ENCODE measurements at places on chromosomes 13 and 19. TPM values are rescaled to one million over a fixed set of nuclear protein-coding genes. Genes with fewer than 3 reads are reported as not detected.

- H3K4me3 ChIP-seq: no peak overlapping the region
- peaks cover 1% of the 10 kb centered on the region for H3K4me1 ChIP-seq
- DNase-seq: no peak
- H3K27ac ChIP-seq: no peak overlapping the region
- H3K27me3 ChIP-seq: peaks cover 6% of the 10 kb centered on the region
Measured at GRCh38 chr13:49828453-49828852, 36.0 kb upstream of the KPNA3 start.

- DNase-seq: peak; percentile 69
- H3K4me1 ChIP-seq: peaks cover 25% of the 10 kb centered on the region
- no peaks in the 10 kb centered on the region for H3K27me3 ChIP-seq
- peak overlapping the region; percentile 75 for H3K4me3 ChIP-seq
Measured at GRCh38 chr19:14149509-14149994, 13.2 kb upstream of the ASF1B start.

DNA sequence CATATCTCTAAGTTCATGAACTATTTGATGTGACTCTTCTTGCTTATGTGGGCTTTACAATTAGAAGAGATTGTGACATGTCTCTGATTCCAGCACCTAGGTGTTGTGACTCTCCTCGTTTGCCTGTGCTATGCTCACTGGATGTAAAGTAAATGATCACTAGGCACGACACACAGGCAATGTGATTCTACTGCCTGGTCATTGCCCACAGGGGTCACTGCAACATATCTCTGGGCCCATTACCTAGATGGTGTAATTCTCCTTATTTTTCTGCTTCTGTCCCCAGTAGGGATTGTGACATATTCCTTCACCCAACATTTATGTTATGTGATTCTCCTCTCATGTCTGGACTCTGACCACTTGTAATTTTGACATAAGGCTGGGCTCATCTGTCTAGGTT is 65.8 kb upstream of the ZNF91 start:
- no peak overlapping the region for H3K27ac ChIP-seq
- no peaks in the 10 kb centered on the region for H3K36me3 ChIP-seq
- H3K4me1 ChIP-seq: no peaks in the 10 kb centered on the region
- no peaks in the 10 kb centered on the region for H3K27me3 ChIP-seq
- DNase-seq: no peak

DNA sequence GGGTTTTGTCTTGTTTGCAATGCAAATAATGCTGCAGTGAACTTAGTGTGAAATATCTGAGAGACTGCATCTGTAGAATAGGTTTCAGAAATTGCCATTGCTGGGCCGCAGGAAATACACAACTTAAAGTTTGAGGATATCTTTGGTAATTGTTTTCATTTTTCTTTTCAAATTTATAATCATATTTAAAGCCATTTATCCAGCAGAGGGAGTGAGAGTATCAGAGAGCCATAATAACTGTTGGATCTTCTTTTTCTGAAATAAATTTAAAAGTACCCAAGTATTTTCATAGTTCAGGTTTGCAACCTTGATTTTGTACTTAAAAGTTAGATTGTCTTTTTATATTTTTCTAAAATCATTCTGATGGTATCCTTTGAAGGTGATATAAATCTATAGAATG is 99.4 kb downstream of the ZMYM2 start:
- H3K36me3 ChIP-seq: peaks cover 22% of the 10 kb centered on the region
- DNase-seq: no peak
- no peak overlapping the region for H3K27ac ChIP-seq
- H3K4me3 ChIP-seq: no peak overlapping the region
- no peaks in the 10 kb centered on the region for H3K27me3 ChIP-seq

GRCh38 chr13:30892966-30893365 is 13.1 kb upstream of the MEDAG start:
- no peak overlapping the region for H3K27ac ChIP-seq
- H3K4me1 ChIP-seq: no peaks in the 10 kb centered on the region
- no peaks in the 10 kb centered on the region for H3K36me3 ChIP-seq
- peaks cover 28% of the 10 kb centered on the region for H3K27me3 ChIP-seq
- DNase-seq: no peak
- H3K4me3 ChIP-seq: no peak overlapping the region

DNA sequence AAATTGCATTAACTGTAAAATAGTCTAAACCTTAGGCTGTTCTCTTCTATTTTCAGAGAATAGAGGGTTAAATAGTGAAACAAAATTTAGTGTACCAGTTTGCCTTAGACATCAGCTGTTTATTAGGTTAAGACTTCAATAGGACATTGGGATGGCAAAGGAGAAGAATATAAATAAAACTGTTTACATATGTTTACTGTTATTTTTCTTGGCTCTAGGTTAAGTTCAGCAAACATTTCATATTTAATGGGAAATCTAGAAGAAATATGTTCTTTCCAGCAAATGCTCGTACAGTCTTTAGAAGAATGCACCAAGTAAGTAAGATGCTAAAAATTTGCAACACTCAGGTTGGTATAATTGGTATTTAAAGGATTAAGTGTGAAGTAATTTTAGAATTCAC is 76.5 kb upstream of the TEX29 start:
- no peaks in the 10 kb centered on the region for H3K27me3 ChIP-seq
- no peak overlapping the region for H3K27ac ChIP-seq
- no peak for DNase-seq

DNA sequence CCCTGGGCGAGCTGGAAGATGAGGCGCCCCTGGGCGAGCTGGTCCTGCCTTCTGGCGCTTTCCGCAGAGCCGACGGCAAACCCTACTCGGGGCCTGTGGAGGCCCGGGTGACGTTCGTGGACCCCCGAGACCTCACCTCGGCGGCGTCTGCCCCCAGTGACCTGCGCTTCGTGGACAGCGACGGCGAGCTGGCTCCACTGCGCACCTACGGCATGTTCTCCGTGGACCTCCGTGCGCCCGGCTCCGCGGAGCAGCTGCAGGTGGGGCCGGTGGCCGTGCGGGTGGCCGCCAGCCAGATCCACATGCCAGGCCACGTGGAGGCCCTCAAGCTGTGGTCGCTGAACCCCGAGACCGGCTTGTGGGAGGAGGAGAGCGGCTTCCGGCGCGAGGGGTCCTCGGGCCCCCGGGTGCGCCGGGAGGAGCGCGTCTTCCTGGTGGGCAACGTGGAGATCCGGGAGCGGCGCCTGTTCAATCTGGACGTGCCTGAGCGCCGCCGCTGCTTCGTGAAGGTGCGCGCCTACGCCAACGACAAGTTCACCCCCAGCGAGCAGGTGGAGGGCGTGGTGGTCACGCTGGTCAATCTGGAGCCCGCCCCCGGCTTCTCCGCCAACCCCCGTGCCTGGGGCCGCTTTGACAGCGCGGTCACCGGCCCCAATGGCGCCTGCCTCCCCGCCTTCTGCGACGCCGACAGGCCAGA is 6.3 kb downstream of the CILP2 start:
- H3K27ac ChIP-seq: no peak overlapping the region
- H3K4me1 ChIP-seq: peaks cover 13% of the 10 kb centered on the region
- peaks cover 3% of the 10 kb centered on the region for H3K27me3 ChIP-seq
- H3K36me3 ChIP-seq: no peaks in the 10 kb centered on the region
- peak; percentile 29 for DNase-seq
- no peak overlapping the region for H3K4me3 ChIP-seq

GRCh38 chr13:79806821-79807220 is 325.9 kb downstream of the NDFIP2 start:
- H3K27ac ChIP-seq: no peak overlapping the region
- peaks cover 1% of the 10 kb centered on the region for H3K36me3 ChIP-seq
- H3K4me3 ChIP-seq: no peak overlapping the region
- H3K27me3 ChIP-seq: no peaks in the 10 kb centered on the region
- H3K4me1 ChIP-seq: no peaks in the 10 kb centered on the region

DNA sequence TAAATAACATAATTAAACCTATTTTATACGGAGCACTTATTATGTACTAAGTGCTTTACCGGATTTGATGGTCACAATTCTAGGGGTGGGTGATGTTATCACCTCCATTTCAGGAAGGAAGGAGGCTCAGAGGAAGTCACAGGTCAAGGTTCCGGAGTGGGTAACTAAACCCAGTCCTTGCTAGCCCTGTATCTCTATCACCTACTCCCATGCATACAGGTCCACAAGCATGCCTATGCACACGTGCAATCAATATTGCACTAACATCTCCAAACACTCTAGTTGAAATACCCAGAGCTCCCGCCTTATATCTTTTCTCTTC is 17.8 kb upstream of the FOSB start:
- peaks cover 21% of the 10 kb centered on the region for H3K27me3 ChIP-seq
- H3K27ac ChIP-seq: peak overlapping the region; percentile 97
- DNase-seq: no peak

- no peaks in the 10 kb centered on the region for H3K36me3 ChIP-seq
- no peaks in the 10 kb centered on the region for H3K4me1 ChIP-seq
- H3K27ac ChIP-seq: no peak overlapping the region
Measured at GRCh38 chr19:41649827-41650226, 23.0 kb upstream of the CEACAM4 start.

- H3K4me1 ChIP-seq: no peaks in the 10 kb centered on the region
- DNase-seq: no peak
- peaks cover 1% of the 10 kb centered on the region for H3K27me3 ChIP-seq
- H3K27ac ChIP-seq: no peak overlapping the region
- no peaks in the 10 kb centered on the region for H3K36me3 ChIP-seq
Measured at GRCh38 chr13:107210723-107211030, 642.7 kb upstream of the ARGLU1 start.

GRCh38 chr13:106986033-106986484 is 418.1 kb upstream of the ARGLU1 start:
- no peak overlapping the region for H3K4me3 ChIP-seq
- H3K36me3 ChIP-seq: no peaks in the 10 kb centered on the region
- no peaks in the 10 kb centered on the region for H3K27me3 ChIP-seq
- H3K4me1 ChIP-seq: no peaks in the 10 kb centered on the region

GRCh38 chr13:79990048-79990447 is 350.9 kb downstream of the SPRY2 start:
- H3K4me1 ChIP-seq: no peaks in the 10 kb centered on the region
- no peak overlapping the region for H3K27ac ChIP-seq
- no peaks in the 10 kb centered on the region for H3K36me3 ChIP-seq
- no peak for DNase-seq

GRCh38 chr19:44746616-44746945 is 1.9 kb upstream of the BCL3 start:
- H3K36me3 ChIP-seq: peaks cover 14% of the 10 kb centered on the region
- H3K27me3 ChIP-seq: peaks cover 6% of the 10 kb centered on the region
- peak overlapping the region; percentile 59 for H3K27ac ChIP-seq
- H3K4me3 ChIP-seq: peak overlapping the region; percentile 25
- H3K4me1 ChIP-seq: peaks cover 34% of the 10 kb centered on the region

GRCh38 chr13:20826843-20827560 is 53.2 kb upstream of the EEF1AKMT1 start:
- no peaks in the 10 kb centered on the region for H3K27me3 ChIP-seq
- peaks cover 5% of the 10 kb centered on the region for H3K36me3 ChIP-seq
- no peak overlapping the region for H3K27ac ChIP-seq
- H3K4me3 ChIP-seq: no peak overlapping the region
- DNase-seq: no peak

DNA sequence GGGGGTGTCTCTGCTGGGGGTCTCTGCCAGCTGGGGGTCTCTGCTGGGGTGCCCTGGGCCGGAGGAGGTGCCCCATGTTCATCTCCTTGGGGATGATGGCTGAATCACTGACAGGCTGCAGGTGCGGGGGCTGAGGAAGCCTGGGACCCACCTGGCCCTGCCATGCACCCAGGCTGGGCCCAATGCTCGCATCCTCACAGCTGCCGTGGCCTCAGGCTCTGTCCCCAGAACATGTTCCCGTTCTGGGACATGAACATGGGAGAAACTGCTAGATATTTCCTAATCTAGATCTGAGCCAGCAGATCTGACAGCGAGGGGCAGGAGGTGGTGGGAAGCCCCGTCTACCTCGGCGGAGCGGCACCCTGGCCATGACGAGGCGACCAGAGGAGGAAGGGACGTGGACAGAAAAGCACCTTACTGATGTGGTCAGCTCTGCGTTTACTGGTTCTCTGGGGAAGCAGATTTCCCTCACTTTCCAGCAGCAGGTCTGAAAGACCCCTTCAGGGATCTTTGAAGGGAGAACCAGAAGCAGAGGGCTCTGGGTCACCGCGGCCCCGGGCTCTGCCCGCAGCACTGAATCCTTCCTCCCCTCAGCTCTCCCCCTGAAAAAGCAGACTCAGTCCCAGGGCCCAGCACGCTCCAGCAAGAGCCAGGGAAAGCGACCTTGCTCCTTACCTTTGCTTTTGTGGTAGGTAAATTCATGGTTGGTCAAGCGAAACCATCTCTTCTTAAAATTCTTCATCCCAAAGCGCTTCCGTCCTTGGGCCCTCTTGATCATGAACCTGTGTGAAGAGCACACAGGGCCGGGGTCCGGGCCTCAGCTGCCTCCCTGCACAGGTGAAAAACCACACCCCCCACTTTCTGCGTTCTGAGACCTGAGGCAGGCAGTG is 26.5 kb upstream of the C13orf46 start:
- DNase-seq: peak; percentile 27
- H3K36me3 ChIP-seq: no peaks in the 10 kb centered on the region
- H3K4me1 ChIP-seq: no peaks in the 10 kb centered on the region

GRCh38 chr13:69194130-69194529 is 913.5 kb upstream of the ATXN8OS start:
- H3K36me3 ChIP-seq: no peaks in the 10 kb centered on the region
- no peak for DNase-seq
- no peaks in the 10 kb centered on the region for H3K27me3 ChIP-seq
- no peak overlapping the region for H3K27ac ChIP-seq
- no peak overlapping the region for H3K4me3 ChIP-seq

DNA sequence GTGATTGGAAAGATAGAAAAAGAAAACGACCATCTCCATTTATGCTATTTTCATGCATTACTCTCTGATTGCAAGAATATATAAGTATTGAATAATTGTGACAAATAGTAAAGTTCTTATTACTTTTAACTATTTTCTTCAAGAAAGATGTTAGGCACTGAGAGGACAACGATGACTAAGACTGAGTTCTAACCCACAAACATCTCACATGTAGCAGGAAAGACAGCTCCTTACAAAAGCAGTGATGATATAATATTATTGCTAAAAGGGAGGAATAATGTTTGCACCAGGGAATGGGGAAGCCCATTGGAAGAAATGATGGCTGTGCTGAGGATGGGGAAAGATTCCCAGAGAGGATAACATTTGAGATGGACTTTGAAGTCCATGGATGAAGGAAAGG is 22.6 kb downstream of the RXFP2 start:
- no peaks in the 10 kb centered on the region for H3K36me3 ChIP-seq
- no peak overlapping the region for H3K4me3 ChIP-seq
- no peak overlapping the region for H3K27ac ChIP-seq
- no peaks in the 10 kb centered on the region for H3K27me3 ChIP-seq

- no peak for DNase-seq
- no peaks in the 10 kb centered on the region for H3K36me3 ChIP-seq
- no peak overlapping the region for H3K27ac ChIP-seq
Measured at GRCh38 chr19:46812977-46813838, 24.8 kb upstream of the SLC1A5 start.

The PDS5B gene
- 71.3 TPM for total RNA-seq

The TNFRSF19 gene
- total RNA-seq: not detected

The ATP7B gene
- total RNA-seq: 0.51 TPM

The PTGIR gene
- total RNA-seq: 8.5 TPM

The MBOAT7 gene
- 52.2 TPM for total RNA-seq

The DPY19L3 gene
- 15.7 TPM for total RNA-seq

The CACNG8 gene
- not detected for total RNA-seq

The KIRREL2 gene
- total RNA-seq: 3.0 TPM

The KLK3 gene
- not detected for total RNA-seq

The ANGPTL8 gene
- not detected for total RNA-seq

The ZNF682 gene
- total RNA-seq: 13.1 TPM

The DHDH gene
- total RNA-seq: 2.6 TPM

The ZNF880 gene
- 31.1 TPM for total RNA-seq

The CCDC194 gene
- total RNA-seq: 4.7 TPM
